Putamen (tissue), 1 donor: ENCODE measurements at places on chromosomes 16 and 17.

DNA sequence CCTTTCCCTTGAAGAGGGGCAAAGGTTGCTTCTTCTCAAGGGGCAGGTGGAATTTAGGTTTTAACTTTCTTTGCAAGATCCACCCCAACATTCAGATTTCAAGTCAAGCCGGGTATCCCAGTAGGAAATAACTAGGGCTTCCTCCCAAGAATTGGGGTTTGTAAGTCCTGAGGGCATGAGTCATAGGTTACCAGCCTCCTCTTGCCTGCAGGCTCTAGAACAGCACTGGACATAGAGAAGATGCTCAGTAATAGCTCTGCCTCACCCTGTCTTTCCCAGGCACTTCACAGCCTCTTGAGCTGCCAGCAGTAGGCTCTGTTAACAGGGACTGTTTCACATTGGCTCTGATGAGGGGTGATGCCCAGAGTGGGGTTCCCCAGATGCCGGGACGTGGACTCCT lies 35.8 kb upstream of the ZFP90 start:
- DNase-seq: no peak

GRCh38 chr17:29007456-29007855 lies 1.6 kb upstream of the SEZ6 start:
- no peak for DNase-seq

DNA sequence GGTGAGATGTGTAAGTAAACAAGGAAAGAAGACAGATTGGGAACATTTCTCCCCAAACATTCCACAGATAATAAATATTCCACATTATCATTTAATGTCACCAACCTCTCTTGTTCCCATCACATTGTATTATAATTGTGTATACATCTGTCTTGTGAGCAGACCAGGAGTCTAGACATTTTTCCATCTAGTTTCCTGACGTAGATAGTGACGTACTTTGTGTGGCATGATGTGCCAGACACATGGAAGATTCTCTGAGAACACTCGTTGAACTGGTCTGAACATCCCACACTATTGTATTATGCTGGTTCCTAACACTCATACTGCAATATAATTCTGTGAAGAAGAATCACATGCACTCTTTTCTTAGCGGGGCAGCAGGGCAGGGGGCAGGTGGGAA lies 34.0 kb downstream of the WSB1 start:
- DNase-seq: no peak

- no peak for DNase-seq
These were observed 259.9 kb downstream of the SOX9 start for GRCh38 chr17:72380737-72381136.

DNA sequence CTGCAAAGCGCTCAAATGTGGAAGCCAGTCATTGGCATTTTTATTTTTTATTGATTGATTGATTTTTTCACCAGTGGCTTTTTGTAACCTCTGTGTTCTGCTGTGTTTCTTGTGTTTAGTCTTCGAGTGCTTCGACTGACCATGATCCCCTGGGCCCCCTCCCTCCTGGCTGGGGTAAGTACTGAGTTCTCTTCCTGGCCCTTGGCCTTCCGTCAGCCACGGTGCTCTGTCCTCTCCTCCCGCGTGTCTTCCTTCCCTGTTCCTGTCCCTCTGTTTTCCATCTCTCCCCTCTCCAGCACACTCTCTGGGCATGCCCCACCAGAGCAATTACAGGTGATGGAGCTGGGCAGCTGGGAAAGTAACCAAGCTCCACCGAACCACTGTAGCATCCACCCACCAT lies 25.8 kb upstream of the CLEC18A start:
- no peak for DNase-seq

GRCh38 chr17:43465049-43465448 lies 18.7 kb upstream of the DHX8 start:
- DNase-seq: no peak

GRCh38 chr17:29958947-29959657 lies 17.7 kb downstream of the EFCAB5 start:
- no peak for DNase-seq

DNA sequence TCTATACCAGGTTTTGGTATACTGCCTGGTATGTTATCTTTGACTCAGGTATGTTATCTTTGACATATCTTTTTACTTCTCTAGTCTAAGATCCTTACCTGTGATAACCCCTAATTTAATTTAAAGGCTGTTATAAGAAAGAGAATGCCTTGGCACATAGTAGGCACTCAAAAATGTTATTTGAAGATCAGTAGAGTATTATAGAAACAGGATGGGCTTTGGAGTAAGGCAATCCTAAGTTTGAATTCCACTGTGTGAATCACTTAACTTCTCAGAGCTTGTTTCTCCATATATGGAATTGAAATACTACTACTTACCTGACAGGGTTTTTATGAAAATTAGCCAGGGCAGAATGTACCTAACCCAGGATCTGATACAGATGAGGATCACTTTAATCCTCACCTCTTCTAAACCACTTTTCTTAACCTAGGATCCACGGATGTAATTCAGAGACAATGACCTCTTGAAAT lies 1.2 kb downstream of the BRIP1 start:
- no peak for DNase-seq

- no peak for DNase-seq
These were observed 26.4 kb downstream of the CHP2 start for GRCh38 chr16:23781176-23781575.
